Stimulated activated CD4-positive, alpha-beta T cell treated with anti-CD3 and anti-CD28 coated beads, Interleukin-4, amount 100 ng/mL, for 48 hours (primary cell): ENCODE measurements at places on chromosomes 3 and 15.
A peak's percentile ranks its signal among the peaks of the same experiment; 100 is the strongest.

DNA sequence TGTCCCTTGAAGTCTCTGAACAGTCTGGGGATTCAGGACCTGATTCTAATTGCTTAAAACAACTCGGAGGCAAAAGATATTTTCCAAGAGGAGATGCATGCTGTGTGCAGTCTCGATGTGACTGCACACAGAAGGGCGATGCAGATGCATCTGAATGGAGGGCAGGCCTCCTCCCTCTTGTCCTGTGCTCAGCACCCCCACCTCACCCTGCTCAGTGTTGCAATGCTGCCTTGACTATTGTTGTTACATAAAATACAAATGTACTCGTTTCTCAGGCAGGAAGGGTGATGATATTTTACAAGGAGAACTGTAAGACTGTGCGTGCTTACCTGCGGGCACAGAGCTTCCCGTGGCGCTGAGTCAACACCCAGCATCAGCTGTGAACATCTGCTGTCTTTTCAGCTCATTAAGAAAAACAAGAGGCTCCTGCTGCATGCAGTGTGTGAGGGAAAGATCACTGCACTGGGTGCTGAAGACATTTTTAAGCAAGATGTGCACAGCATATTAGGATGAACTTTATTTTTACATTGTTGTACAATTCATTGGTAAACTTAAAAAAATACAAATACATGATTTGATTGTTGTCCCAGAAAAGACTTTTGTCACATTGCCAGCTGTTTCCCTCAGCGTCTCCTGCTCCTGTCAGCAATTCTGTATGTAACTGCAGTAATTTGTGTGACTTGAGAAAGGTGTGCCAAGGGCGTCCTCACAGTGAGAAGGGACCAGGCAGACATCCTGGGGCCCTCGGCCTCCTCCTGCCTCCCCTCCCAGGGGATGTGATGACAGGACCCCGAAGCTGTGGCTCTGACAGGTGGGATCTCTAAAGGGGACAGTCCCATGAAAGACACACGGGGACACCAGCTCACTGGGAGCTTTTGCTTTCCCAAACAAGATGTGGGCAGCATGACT is 56.3 kb upstream of the RPL32 start:
- DNase-seq, result no peak

DNA sequence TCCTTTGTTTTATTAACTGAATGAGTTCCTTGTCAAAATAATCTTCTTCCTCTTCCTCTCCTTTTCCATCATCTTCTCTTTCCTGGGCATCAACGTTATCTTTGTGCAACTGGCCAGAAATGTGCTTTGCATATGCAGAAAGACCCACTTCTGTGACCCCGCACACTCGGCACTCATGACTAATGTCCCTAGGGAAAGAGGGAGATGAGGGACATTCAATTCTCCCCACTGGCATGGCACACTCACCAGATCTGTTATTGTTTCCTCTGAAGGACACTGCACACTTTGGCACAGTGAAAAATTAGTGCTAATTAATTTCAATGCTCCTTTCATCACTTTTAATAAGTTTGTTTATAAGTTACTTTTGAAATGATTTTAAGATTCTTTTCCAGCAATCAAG is 34.0 kb downstream of the ZNF106 start:
- no peak for DNase-seq

DNA sequence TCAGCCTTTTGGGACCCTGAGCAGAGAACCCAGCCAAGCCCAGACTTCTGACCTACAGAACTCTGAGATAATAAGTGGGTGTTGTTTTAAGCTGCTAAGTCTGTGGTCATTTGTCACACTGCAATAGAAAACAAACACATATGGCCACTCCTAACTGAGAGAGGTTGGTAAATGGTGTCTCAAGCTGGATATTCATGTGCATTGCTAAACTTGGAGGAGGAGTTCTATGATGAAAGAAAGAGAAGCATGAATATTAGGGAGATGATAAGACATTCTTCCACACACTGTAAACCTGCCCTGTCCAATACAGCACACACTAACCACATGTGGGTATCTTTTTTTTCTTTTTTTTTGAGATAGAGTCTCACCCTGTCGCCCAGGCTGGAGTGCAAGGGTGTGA is 27.8 kb upstream of the UBL7 start:
- DNase-seq, result no peak

GRCh38 chr3:119352034-119352609 is 57.9 kb downstream of the ARHGAP31 start:
- peak; percentile 18 for DNase-seq

GRCh38 chr3:5675319-5675718 is 487.8 kb downstream of the EDEM1 start:
- DNase-seq, result no peak

DNA sequence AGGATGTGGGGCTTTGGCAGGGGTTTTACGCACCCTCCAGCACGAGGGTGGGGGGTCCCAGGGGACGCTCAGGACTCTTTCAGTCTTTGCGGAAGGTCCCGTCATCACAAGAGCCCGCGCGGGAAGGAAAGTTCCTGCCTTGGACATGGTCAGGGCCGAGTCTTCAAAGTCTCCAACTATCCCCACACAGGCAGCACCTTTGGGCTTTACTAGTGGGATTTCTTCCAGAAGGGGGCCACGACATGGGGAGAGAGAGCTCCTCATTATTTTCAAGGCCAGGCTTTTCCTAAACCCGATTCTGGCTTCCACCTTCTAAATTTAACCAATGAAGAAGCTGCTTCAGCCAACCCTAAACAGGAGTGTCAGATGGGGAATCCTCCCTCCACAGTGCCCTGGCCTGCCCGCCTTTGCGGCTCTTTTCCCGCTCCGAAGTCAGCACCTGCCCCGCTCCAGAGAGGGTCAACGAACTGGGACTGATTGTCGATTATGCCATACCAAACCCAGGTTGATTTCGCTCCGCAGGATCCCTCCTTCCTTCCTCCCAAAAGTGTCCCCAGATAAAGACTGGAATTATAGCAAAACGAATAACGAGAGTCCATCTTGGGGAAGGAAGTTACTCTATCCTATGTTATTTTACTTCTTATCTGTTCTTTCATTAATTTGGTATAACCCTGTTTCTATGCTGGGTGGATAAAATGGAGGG is 11.0 kb downstream of the SHOX2 start:
- no peak for DNase-seq

DNA sequence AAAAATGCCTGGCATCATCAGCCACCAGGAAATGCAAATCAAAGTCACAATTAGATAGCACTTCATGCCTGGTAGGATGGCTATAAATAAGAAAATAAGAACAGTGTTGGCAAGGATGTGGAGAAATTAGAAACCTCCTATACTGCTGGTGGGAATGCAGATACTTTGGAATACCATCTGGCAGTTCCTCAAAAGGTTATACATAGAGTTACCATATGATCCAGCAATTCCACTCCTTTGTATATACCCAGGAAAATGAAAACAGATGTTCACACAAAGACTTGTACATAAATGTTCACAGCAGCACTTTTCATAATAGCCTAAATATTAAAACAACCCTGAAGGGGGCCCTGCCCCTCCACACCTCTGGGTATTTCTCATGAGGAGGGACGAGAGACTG is 13.7 kb downstream of the ACSBG1 start:
- no peak for DNase-seq

- DNase-seq, result no peak
Measured at GRCh38 chr3:150889106-150889505, 16.1 kb downstream of the MINDY4B start.

GRCh38 chr15:74243431-74243830 is 7.3 kb downstream of the CCDC33 start:
- DNase-seq, result no peak

- no peak for DNase-seq
Measured at GRCh38 chr3:131540821-131541220, 38.0 kb upstream of the MRPL3 start.

- no peak for DNase-seq
Measured at GRCh38 chr3:191721990-191722389, 261.0 kb downstream of the PYDC2 start.

GRCh38 chr3:88219138-88219792 is 69.5 kb downstream of the C3orf38 start:
- peak; percentile 3 for DNase-seq

- DNase-seq, result no peak
Measured at GRCh38 chr3:55923207-55923606, 436.1 kb upstream of the WNT5A start.

DNA sequence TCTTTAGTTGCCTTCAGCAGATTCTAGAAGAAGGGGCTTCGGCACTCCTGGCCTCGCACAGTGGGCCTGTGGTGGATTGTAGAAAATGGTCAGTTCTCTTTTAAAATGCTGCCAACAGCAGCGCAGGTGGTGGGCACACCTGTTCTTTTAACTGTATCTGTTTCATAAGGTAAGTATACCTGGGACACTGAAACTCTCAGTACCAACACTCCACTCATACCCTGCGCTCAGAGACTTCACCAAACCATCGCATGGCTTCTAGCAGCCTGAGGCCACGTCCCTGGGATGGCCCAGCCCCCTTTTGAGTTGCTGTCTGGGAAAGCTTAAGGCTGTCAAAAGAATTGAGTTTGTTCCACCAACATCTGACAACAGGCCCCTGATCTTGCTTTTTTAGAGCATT is 56.7 kb upstream of the MCF2L2 start:
- no peak for DNase-seq

DNA sequence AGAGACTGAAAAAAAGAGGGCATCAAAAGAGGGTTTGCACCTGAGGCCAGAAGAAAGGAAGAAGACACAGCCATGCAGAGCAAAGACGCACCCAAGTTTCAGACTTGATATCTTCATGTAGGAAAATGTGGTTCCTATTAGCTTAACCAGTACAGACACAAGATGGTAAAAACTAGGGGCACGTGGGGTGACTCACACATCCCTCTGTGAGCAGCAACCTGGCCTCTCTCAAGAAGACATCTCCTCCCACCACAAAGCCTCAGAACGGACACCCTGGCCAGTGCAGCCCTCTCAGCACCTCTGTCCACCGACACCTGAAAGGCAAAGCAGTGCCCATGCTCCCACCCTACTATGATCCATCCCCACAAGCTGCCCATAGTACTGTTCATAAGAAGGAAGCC is 33.3 kb downstream of the GLB1 start:
- DNase-seq, result peak; percentile 32

GRCh38 chr15:36075333-36075732 is 504.1 kb upstream of the CDIN1 start:
- DNase-seq, result no peak

- DNase-seq, result no peak
Measured at GRCh38 chr3:150168698-150169097, 198.0 kb upstream of the PFN2 start.

GRCh38 chr3:172135185-172135584 is 95.8 kb downstream of the FNDC3B start:
- no peak for DNase-seq
